ENCODE measurements at places on chromosomes 7 and 10.

- no peak for DNase-seq
Observed at GRCh38 chr10:131093795-131094366, 217.6 kb downstream of the TCERG1L start.

DNA sequence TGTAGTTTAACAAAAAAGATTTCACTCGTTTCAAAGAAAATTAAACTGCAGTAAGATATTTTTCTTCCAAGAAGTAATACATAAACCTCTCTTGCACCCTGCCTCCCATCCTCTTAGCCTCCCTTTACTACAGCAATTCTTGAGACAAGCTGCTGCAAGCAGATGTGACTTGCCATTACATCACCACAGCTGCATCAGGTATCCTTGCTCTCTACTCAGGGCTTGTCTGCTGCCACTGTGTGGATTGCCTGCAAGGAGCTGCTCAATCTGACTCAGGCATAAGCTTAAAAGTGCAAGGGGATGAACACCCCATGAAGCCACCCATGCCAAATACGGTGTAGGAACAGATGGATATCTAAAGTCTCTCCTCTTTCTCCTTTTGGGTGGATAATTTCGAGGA lies 609.9 kb downstream of the DNAJB9 start:
- DNase-seq = no peak

DNA sequence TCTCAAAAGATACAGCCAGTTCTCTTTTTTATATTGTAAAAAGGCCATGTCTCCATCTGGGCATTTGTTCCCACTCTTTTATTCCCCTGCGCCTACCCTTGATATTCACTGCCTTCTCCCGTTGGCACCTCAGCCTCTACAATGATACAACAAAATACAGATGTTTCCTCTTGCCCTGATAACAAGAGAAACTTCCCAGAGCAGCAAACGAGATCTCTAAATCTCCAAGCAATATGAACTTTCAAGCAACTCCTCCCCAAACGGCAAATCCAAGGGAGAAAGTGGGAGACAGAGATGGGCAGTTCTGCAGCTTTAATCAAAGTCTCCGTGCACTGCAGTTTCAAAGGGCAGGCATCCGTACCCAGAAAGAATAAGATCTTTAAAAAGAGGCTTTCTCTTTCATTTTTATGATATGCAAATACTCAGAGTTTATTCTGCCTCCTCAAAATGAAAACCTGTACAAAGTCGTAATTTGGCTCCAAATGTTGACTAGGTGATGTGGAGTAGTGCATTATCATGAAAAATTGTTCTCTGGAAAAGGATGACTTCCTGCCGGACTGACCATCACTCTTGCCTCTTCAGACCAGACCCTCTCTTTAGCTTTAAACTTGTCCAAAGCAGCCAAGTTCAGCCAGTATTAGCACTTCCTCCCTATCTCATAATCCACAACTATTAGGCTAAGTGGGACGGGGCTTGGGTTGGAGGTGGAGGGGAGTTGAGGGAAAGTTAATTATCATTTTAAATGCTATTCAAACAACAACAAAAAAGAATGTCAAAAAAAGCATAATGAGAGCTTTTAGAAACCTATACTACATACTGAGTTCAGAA lies 682 bp downstream of the HGF start:
- DNase-seq = no peak

GRCh38 chr7:144606261-144606660 lies 202.8 kb upstream of the NOBOX start:
- DNase-seq = no peak

- no peak for DNase-seq
Observed at GRCh38 chr10:71665456-71665855, 54.1 kb downstream of the C10orf105 start.

- no peak for DNase-seq
Observed at GRCh38 chr10:129293991-129294700, 172.9 kb upstream of the MGMT start.

- no peak for DNase-seq
Observed at GRCh38 chr10:45377321-45377720, 3.3 kb downstream of the ALOX5 start.

GRCh38 chr7:96591900-96592676 lies 117.6 kb downstream of the SEM1 start:
- no peak for DNase-seq

DNA sequence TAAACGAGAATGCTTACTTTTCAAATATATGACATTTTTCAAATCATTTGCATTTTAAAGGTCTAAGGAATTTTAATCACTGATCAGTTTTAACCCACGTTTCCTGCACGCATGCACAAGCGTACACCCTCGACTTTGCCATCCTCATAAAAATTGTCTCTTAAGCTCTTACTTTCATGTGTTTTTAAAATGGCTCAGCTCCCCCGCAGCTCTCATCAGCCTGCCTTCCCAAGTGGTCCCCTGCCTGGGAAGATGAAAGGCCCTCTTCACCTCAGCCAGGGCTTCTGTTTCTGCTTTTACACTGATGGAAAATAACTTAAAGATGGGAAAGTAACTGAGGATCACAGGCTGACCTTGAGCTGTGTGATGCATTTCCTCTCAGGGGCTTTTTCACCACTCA lies 131.6 kb upstream of the LSM8 start:
- DNase-seq = no peak

- DNase-seq = no peak
Observed at GRCh38 chr10:69635428-69636272, 5.6 kb downstream of the FAM241B start.

- no peak for DNase-seq
Observed at GRCh38 chr7:74097937-74098614, 14.5 kb downstream of the LIMK1 start.

DNA sequence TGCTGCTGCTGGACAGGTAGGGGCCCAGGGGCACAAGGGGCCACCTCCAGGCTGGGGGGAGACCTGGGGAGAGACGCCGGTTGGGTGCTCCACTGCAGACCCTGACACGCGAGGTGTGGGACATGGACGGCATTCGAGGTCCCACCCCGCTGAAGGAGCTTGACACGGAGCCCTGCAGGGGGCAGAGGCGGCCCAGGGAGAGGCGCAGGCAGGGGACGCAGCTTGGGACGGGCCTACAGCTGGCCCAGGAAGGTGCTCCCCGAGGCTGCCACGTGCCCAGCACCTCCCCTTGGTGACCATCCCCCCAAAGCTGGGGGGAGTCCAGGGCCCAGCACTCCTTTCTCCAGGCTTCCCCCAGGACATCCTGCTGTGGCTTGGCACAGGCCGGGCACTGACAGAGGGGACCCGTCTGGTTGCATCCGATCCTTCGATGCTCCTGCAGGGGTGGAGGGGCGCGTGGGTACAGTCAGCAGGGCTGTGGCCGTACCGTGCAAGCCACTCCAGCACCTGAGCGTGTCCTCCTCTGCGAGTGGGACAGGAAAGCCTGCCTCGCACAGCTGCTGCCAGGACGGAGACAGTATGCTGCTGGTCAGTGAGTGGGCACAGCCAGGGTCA lies 174.4 kb downstream of the ELFN1 start:
- no peak for DNase-seq

DNA sequence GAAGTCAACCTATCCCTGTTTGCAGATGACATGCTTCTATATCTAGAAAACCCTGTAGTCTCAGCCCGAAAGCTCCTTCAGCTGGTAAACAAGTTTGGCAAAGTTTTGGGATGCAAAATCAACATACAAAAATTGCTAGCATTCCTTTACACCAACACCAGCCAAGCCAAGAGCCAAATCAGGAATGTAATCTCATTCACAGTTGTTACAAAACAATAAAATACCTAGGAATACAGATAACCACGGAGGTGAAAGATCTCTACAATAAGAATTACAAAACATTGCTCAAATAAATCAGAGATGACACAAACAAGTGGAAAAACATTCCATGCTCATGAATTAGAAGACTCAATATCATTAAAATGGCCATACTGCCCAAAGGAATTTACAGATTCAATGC lies 50.4 kb upstream of the ZNF365 start:
- no peak for DNase-seq

GRCh38 chr10:82768040-82768439 lies 893.0 kb downstream of the NRG3 start:
- no peak for DNase-seq

DNA sequence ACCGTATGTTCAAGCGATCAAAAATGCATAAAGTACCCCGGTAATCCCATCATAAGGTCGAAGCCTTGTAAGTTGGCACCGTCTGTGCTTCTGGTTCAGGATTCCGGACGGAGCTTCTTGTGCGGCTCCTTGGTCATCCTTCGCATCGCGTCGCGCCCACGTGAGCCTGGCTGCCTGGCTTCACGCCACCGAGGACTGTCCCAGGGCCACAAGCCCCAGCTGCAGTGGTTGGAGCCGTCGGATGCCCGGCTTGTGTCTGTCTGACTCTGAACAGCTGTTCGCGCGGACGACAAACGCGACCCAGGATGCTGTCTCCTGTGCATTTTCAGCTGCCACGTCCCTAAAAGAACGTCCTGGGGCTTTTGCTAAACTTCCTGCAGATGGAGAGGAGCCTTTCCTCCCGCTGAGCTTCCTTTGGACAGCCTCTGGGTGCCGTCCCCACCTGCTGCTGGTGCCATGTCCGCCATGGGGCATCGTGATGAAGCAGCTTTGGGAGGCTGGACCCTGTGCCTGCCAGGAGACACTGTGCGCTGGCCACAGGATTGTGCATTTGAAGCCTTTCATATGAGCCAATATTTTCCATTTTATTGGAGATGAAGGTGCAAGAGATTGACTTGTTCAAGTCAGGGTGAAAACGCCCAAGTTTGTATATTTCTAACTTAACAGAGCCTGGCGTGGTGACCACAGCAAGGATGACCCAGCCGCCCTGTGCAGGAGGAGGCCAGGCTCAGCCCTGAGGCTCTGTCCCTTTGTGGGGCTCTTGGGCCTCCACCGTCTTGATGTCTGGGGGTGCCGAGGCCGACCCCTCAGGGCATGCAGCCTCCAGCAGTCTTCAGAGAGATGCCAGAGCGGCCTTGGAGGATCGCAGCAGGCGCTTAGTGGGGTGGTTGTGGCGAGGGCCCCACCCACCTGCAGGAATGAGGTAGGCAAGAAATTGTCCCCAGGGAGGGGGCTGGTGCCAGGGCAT lies 6.7 kb upstream of the JAKMIP3 start:
- DNase-seq = no peak

DNA sequence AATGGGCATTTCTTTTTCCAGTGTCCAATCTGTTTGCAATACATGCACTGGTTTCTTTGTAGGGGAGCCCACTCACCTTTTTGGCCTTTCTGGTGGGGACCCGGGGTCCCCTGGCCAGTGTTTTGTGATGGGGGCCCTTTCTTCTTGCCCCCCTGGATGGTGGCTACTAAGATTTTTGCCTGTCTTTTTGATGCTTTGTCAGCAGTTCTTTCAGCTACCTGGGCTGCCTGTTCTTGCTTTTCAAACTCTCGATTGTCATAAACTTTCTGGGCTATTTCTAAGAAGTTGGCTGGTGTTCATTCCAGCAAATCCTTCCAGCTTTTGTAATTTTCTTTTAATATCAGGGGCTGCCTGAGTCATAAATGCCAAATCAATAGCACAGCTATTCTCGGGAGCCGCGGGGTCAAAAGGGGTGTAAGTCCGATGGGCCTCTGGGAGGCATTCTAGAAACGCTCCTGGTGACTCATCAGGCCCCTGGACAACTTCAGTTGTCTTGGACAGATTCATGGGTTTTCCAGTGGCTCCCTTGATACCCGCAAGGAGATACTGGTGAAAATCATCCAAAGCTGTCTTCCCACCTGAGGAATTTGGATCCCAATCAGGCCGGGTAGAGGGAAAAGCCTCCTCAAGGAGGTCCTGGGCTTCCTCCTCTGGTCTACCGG lies 79.0 kb downstream of the PRR15 start:
- no peak for DNase-seq

DNA sequence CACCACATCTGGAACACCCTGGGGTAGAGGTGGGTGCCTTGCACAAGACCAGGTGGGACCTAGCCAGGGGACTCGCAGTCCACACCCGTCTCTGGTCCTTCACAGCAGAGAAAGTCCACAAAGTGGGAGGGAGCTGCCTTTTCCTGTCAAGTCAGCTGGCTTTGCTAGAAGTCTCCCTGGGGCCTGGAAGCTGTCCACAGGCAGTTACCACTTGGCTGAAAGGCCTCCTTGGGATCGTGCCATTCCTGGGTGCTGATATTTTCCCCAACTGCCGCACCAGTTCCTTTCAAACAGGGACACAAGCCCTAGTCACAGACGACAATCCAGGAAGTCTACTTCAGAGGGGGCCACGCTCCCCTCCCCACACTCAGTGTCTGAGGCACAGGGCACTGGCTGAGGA lies 75.4 kb downstream of the AFAP1L2 start:
- DNase-seq = no peak

DNA sequence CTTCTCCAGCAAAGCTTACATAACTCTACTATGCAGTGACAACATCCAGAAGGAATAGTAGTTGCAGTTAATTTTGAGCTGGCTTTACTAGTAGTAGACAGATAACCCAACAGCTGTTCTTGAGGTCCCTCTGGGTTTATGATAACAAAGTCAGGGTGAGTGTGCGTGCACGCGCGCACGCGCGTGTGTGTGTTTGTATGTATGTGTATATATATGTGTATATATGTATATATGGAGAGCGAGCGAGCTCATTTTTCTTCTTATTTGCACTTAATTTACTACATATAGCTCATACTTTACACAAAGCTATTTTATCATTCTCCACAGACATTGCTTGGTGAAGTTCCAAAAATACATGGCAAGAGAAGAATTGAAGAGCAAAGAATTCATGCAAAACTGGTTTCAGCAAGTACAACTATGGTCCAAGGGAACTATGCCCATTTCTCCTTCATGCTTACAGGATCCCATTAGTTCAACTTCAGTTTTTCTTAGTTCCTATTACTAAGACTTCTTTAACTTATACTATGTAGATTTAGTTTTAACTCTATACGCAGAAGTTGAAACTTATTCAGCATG lies 105.9 kb upstream of the TMEM168 start:
- no peak for DNase-seq

DNA sequence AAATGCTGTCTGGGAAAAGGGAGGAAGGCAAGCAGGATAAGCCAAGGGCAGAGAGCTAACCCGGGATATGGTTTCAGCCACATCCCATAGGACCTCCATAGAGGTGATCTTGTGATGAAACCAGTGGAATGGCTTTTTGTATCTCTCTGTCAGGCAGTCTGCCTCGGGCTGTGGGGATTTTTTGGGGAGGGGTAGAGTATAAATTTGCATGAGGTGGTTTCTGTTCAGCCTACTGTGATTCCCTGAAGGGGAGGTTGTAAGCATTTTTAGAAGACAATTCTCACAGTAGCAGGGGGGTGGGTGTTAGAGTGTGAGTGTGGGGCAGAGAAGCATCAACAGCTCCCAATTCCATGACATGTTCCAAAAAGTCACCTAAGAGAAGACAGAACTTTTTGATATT lies 11.8 kb downstream of the OR9A2 start:
- DNase-seq = no peak

DNA sequence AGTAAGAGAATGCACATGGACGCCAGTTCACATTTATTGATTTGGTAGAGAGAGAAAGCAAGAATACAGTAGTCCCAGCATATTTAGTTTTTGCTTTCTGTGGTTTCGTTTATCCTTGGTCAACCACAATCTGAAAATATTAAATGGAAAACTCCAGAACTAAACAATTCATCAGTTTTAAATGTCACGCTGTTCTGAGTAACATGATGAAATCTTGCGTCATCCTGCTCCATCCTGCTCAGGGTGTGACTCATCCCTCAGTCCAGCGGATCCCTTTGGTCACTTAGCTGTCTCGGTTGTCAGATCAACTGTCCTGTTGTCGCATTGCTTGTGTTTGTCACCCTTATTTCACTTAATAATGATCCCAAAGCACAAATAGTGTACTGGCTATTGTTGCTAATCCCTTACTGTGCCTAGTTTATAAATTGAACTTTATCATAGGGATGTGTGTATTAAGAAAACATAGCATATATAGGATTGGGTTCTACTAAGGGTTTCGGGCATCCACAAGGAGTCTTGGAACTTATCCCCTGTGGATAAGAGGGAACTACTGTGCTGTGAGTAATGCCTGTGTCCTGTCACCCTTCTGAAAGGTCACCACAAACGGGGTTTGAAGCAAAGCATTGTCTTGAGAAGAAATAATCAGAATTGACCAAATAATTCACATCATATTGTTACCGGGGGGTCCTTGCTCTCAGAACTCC lies 73.6 kb downstream of the OTUD1 start:
- no peak for DNase-seq

Measured in stimulated activated CD8-positive, alpha-beta memory T cell treated with anti-CD3 and anti-CD28 coated beads, Interleukin-7, amount 100 ng/mL, for 1 hour (primary cell).